ENCODE measurements at places on chromosomes 5 and 9.

DNA sequence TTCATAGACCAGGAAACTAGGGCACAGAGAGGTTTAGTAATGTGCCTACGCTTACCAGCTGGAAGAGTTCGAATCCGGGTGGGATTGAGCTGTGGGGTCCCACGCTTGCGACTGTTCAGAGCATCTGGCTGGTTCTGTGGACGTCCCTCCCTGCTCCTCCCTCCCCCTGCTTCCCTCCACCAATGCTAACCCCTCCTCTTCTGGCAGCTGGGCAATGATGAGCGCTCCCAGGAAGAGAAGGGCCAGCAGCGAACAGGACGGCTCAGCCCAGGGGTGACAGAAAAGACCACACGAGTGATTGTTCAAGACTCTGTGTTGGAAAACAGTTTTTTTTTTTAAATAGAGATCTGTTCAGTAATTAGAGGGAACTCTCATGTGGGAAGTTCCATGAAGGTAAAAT, 6.9 kb downstream of the FAM163B start:
- no peak for DNase-seq

DNA sequence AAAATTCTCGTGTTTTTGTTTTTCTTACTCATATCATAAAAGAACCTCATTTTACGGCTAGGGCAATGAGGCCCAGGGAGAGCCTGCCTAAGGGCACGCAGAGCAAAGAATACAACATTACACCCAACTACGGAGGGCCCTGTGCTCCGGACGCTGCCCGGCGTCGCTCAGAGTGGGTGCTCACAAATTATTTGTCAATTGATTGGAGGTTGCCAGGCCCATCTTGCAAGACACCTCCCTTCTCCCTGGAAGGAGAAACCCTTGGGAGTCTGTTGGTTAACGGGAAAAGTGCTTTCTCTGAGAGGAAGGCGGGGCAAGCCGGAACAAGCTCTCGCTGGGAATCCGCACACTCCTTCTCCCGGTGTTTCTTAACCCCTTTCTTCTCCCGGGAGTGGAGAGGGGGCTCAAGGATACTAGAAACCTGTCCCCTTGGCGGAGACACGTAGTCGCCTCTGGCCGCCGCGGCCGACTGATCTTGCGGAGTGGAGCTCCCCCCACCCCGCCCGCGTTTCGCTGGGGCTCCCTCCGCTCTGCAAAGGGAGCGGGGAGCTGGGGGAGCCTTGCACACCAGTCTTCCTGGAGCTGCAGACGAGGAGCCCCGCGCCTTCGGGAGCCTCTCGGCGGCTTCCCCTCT, 599.3 kb upstream of the SGCD start:
- DNase-seq: no peak

DNA sequence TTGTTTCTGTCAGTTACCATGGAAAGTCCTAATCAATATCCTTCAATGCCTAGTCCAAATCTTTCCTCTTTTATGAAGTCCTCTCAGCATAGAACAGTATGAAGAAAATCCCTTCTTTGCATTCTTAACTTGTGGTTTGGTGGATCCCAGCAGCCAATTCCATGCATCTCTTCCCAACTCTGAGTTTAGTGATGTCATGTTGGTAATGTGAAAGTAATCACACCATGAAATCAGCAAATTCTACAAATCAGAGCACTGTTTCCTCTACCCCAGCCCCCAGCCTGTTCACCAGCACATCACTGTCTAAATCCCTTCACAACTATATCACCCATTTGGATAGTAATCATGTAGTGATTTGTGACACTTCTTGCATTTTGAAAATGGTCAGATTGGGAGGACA, 4.7 kb upstream of the C1QTNF2 start:
- no peak for DNase-seq

- DNase-seq: no peak
Observed at GRCh38 chr5:58403822-58404433, 56.0 kb downstream of the PLK2 start.
